Fibroblast of skin of scalp (primary cell): ENCODE measurements at places on chromosomes 4 and X.

- DNase-seq = peak; percentile 20
These were observed 38.6 kb downstream of the PHOX2B start for GRCh38 chr4:41709844-41710481.

DNA sequence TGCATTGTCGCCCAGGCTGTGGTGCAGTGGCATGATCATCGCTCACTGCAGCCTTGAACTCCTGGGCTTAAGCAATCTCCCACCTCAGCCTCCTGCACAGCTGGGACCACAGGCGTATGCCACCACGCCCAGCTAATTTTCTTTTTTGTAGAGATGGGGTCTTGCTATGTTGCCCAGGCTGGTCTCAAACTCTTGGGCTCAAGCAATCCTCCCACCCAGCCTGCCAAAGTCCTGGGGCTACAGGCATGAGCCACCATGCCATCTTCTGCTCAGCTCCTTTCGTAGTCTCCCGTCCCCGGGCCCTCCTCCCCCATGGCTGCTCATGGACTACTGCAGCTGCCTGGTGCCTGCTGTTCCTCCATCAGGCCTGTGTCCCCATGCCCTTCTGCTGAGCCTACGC is 58.1 kb downstream of the TAPT1 start:
- no peak for DNase-seq

GRCh38 chr4:184641022-184641421 is 8.2 kb downstream of the CASP3 start:
- DNase-seq = no peak

DNA sequence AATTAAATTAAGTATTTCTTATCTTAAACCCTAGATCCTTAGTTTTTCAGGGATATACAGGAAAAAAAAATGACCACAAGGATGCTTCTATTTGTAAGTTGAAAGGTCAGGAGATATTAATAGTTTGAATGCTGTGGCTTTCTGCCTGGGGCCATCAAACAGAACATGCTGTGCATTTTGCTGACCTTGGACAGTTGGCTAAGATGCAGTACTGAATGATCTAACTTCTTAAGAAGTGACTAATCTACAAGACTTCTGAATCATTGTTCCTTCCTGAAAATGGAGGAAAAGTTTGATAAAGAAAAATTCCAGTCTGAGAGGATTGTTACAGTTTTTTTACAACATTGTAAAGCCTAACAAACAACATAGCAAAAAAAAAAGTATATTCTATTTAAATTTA is 237.8 kb upstream of the JADE1 start:
- DNase-seq = peak; percentile 91

DNA sequence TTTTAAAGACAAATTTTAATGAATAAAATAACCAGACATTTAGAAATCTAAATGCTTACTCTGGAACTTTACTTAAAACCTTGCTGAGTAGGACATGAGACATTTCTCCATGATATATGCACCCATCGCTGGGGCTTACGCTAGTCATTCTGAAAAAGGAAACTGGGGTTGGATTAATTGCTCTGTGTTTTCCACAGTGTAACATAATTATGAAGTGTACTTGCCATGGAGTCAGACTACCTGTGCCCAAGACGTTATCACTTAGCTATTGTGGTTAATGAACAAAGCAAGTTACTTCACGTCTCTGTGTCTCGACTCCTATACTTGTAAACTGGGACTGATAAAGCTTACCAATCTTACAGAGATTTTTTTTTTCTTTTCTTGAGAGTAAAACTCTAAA is 47.8 kb downstream of the SHISA3 start:
- no peak for DNase-seq

GRCh38 chrX:109511113-109511512 is 25.5 kb upstream of the NXT2 start:
- no peak for DNase-seq

GRCh38 chr4:8725071-8725841 is 132.7 kb downstream of the CPZ start:
- DNase-seq = no peak

GRCh38 chrX:120662662-120663061 is 32.8 kb upstream of the C1GALT1C1 start:
- DNase-seq = no peak

- DNase-seq = no peak
These were observed 72.1 kb downstream of the KLHL34 start for GRCh38 chrX:21586001-21586400.

- DNase-seq = peak; percentile 43
These were observed 26.9 kb downstream of the AFF1 start for GRCh38 chr4:86961605-86962295.

DNA sequence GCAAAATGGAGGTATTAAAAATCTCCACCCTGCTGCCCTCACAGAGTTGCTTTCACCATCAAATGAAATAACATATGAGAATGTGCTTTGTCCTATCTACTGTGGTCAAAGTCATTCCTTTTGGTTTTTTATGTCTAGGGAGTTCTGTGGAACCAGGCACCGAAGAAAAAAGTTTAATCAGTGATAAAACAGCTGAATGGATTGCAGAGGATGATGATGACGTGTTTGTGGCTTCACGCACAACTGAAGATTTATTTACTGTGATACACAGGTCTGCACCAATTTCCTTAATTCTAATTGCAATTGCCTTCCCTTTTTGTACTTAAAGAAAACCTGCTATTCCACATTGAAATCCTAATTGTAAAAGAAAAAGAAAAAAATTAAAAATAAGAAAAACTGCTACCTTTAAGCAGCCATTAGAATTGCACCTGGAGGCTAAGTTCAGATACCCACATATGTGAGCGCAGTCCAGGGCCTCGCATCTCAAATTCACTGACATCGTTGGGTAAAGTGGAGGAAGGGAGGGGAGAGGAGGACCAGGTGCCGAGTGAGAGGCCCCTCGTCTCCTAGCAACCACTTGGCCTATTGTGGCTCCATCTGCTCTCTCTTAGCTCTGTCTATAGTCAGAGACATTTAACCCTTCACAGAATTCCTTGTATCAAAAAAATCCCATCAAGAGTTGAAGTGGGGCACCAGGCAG is 10.5 kb upstream of the RTL5 start:
- DNase-seq = no peak

- no peak for DNase-seq
These were observed 519.2 kb downstream of the RPA4 start for GRCh38 chrX:97402903-97403302.

DNA sequence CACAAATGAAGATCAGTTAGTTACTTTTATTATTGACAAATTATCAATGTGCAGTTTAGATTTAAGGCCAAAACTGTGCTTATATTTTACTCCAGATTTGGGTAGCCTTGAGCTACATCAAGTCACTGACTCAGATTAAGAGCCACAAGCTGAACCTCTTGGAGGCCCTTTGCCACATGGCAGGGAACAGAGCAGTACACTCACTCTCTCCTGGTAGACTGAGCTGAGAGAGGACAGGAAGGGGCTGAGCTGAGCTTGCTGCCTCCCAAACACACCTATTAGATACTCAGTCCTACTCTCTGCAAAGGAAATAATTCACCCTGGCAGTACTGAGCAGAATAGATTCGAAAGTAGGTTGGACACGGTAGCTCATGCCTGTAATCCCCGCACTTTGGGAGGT is 7.8 kb downstream of the STAP1 start:
- DNase-seq = no peak

- DNase-seq = no peak
These were observed 15.0 kb upstream of the SEC24B start for GRCh38 chr4:109418588-109418987.

- DNase-seq = no peak
These were observed 18.2 kb downstream of the EGF start for GRCh38 chr4:109930872-109931271.

- peak; percentile 14 for DNase-seq
These were observed 175.1 kb downstream of the PARM1 start for GRCh38 chr4:75107755-75108612.

GRCh38 chr4:47669946-47670345 is 167.9 kb downstream of the CORIN start:
- no peak for DNase-seq

- DNase-seq = peak; percentile 31
These were observed at the start of gene BANK1 for GRCh38 chr4:101790521-101791181. BANK1 (plus strand) TSS chr4:101790730; CDS start chr4:101790881, 151 bp downstream.

DNA sequence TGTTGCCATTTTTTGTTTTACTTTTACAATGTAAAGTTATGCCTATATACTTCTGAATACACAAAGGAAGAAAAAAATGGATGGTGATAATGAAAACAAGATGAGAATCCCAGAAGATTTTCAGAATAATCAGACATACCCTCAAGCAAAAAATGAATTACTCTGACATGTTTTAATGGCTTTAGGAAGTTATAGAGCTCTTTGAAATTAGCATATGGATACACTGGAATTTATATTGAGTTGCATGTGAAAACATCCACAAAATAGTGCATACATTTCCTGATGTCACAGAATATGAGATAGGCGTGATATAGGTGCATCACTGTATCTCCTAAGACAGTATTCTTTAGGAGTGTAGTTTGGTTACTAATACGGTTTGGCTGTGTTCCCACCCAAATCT is 351.3 kb downstream of the SLC7A11 start:
- DNase-seq = no peak

GRCh38 chrX:118579417-118579816 is 83.8 kb downstream of the DOCK11 start:
- DNase-seq = no peak

DNA sequence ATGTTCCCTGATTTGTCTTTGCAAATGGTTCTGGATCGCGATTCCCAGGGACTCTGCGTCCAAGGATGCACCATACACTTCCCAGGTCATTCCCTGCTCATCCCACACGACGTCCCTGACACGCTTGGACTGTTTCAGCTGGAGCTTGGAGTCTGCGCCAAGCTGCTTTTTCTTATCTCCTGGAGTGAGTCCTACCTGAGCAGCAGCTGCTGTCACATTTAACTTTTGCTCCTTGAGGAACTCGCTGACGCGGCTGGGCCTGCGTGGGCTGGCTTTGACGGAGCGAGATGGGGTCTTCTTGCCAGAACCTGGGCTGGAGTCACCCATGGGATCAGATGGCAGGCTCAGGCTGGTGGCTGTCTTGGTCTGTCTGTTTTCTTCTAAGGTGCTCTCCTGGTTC is 59.6 kb downstream of the GPRIN3 start:
- DNase-seq = no peak

DNA sequence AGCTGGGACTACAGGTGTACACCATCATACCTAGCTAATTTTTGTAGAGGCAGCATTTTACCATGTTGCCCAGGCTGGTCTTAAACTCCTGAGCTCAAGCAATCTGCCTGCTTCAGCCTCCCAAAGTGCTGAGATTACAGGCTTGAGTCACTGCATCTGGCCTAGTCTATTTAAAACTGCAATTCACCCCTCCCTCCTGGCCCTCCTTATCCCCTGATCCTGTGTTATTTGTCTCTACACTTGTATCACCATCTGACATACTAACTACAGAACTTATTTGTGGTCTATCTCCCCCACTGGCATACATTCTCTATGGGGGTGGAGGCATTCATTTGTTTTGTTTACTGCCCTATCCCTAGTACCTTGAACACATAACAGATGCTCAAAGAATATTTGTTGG is 23.7 kb downstream of the CC2D2A start:
- DNase-seq = no peak

GRCh38 chr4:48189731-48190130 is 55.7 kb upstream of the TXK start:
- no peak for DNase-seq

DNA sequence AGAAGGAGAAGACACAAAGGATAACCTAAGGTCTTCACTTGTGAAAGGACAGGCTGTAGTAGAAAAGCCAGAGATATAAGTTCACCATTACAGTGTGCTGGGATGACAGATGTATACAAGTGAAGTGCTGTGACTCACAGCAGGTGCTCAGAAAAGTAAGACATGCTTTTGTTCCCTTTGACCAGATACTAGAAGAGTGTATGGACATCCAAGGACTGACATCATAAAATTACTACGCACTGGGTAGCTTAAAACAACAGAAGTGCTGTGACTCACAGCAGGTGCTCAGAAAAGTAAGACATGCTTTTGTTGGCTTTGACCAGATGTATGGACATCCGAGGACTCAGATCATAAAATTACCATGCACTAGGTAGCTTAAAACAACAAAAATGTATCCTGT is 61.6 kb upstream of the BTC start:
- no peak for DNase-seq

GRCh38 chr4:111800551-111800950 is 344.7 kb upstream of the FAM241A start:
- DNase-seq = no peak

GRCh38 chr4:108166441-108167315 is 2.1 kb downstream of the LEF1 start:
- DNase-seq = no peak

- no peak for DNase-seq
These were observed 903.6 kb downstream of the STPG2 start for GRCh38 chr4:97239667-97239997.

DNA sequence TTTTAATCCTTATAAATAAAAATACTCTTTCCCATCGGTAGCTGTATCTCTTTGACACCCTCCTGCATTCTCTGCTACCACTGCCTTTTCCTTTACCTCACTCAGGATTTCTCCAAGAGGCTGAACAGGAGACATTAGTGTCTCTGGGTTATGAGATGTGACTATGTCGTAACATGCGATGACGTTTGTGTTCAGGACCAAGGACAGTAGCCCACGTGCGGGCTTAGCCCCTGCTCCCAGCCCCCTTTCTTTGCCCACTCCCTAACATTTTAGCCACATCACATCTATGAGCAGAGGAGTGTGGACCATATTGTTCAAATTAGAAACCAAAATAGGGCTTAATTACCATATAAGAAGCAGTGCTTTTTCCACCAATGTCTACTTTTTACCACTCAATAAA is 369.3 kb downstream of the FBXW7 start:
- peak; percentile 8 for DNase-seq

DNA sequence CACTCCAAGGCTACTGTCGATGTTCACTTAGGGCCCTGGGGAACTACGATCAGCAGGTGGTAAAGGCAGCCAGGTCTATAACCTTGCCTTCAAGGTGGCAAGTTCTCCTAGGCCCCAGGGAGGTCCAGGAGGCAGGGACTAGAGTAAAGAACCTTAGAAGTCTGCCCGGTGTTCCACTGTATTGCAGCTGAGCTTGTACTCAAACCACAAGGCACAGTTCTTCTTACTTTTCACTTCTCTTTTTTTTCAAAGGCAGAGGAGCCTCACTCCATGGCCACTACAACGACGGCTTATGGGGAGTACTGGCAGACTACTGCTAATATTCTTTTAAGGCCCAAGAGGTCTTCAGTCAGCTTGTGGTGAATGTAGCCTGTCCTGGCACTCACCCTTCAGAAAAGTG is 78.8 kb upstream of the GPR174 start:
- no peak for DNase-seq
